ENCODE measurements at places on chromosomes 7 and 10.
A peak's percentile ranks its signal among the peaks of the same experiment; 100 is the strongest.

GRCh38 chr10:96495544-96495943 is 18.2 kb downstream of the TLL2 start:
- no peak for DNase-seq

DNA sequence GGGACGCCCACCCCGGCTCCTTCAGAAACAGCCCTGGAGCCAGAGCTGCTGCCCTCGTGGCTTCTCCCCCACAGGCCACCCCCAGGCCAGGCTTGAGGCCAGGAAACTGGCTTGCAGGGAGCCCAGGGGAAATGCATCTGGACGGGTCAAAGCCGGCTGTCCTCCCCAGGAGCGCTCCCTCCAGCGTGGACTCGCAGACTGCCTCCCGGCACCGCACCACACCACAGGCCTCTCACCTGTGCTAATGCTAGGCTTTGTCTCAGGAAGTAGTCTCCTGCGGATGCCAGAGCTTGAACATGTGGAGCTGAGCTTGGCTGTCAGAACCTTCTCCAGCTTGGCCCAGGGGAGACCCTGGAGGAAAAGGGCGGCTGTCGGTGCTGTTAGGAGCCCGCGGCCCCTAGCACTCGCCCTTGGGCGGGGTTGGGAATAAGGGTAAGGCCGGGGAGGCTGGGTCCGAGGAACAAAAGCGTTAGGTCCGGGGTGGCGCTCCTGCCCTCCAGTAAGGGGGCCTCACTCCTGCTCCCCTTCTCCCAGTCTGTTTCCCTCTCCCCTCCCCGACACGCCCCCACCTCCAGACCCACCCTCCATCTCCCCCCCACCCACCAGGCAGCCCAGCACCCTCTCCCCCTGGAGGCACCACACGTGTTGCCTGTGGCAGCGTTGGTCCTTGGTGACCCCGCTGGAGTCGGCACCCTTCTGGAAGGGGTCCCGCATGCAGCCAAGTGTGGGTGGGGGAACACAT is 21.6 kb upstream of the DRGX start:
- no peak for DNase-seq

DNA sequence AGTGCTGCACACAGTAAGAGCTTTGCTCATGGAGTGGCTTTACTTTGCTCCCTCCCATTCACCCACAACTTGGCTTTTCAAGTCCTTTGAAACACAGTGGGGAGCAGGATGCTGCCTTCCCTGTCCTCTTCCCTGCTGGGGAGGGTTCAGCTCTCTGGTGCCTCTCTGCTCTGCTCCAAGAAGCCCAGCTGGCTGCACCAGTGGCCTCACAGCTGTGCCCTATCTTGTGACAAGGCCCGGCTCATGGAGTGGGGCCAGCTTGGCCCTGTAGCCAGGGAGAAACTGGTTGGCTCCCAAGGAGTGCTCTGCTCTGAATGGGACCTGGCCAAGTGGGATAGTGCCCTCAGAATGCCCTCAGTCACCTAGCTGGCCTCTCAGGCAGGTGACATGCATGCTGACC is 212.3 kb upstream of the ZMIZ1 start:
- DNase-seq = no peak

GRCh38 chr10:48658243-48658974 is 26.3 kb upstream of the WDFY4 start:
- peak; percentile 12 for DNase-seq

DNA sequence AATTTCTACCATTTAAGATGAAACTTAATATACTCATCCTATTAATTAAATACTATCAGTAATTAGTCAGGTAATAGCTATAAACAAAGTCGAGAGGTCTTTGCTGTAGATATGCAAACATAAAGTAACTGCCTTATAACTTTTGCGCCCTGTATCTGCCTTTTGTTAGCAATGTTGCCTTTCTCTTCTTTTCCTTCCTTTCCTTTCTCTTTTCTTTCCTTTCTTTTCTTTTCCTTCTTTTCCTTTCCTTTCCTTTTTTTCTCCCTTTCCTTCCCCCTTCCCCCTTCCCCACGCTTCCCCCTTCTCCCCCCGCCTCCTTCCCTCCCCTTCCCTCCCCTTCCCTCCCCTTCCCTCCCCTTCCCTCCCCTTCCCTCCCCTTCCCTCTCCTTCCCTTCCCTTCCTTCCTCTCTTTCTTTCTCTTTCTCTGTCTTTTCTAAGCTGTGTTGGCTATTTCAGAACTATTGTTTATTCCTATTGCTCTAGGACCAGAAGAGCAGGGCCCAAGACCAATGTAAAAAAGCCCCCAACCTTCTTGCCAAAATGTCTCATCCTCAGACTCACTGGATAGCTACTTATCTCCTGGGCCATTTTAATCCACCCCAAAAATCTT is 65.3 kb upstream of the DKK1 start:
- DNase-seq = no peak

DNA sequence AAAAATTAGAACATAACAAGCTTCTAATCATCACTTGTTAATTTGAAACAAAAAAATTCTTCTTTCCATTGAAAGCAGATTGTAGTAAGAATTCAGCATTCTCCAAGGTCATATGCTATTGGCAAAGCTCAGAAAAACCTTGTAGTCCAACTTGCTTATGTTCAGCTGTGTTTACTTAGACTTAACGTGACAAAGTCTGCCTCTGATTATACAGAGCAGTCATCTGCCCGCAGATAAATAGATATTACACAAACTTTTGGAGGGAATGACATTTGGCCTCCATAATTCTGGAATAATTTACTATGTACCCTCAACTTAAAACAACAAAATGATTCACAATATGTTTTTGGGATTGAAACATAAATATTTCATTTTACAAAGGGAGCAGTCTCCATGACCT is 45.8 kb downstream of the MKX start:
- DNase-seq = no peak

- DNase-seq = no peak
Observed at GRCh38 chr10:61821153-61821552, 80.3 kb upstream of the ARID5B start.

GRCh38 chr10:113360870-113361269 is 192.0 kb upstream of the HABP2 start:
- DNase-seq = no peak

DNA sequence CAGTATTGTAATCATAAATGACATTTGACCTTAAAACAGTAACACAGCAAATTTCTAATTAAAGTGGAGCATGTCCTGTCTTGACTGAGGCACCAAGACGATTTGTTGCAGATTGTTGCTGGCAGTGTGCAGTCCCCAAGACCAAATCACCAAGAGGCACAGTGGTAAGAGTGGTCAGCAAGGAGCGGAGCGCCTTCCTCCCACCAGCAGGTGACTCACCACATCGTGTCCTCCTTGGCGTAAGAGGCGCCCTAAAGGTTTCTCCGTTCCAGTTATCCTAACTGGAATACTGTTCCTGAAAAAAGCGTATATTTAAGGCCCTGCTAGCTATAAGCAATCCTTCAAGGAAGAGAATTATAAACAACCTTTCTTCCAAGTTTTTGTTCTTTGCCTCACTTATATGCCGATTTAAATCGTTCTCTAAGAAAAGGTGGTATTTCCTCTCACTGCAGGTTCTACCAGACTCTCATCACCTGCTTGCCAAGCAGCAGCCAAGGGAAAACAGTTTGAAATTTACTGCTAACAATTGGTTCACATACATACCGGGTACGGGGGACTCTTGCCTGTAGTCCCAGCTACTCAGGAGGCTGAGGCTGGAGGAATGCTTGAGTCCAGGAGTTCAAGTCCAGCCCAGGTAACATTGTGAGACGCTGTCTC is 10.7 kb upstream of the REPIN1 start:
- DNase-seq = no peak

- no peak for DNase-seq
Observed at GRCh38 chr10:89303161-89303560, 1.3 kb downstream of the IFIT2 start.

GRCh38 chr10:59512951-59513350 is 150.6 kb upstream of the FAM13C start:
- DNase-seq = no peak

DNA sequence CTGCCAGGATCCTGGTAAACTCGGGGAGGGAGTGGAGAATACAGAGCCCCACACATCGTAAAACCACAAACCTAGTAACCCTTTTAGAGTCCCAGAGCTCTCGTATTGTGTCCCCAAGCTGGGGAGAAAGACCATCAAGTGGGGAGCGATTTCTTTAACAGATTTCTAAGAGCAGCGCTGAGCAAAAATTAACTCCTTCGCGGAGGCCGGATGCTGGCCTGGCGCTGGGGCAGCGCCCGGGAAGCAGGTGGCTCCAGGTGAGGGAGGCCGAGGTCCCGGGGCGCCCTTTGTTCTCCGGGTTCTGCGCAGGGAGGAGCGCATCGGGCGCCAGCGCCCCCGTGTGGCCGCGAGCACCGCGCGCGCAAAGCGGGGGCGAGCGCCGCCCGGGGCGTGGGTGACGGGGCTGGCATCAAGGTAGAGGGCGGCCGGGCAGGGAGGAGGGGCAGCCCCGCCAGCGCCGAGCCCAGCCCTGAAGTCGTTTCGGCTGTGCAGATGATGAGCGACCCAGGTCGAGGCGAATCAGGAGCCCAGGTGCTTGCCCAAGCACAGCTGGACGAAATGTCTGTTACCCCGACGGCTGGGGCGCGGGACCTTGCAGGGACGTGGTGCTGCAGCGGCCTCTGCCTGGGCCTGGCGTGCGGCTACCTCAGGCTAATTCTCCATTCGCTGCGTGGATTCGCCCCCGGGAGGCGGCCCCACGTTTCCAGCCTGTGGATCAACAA is 10.4 kb upstream of the FGFR2 start:
- peak; percentile 2 for DNase-seq

DNA sequence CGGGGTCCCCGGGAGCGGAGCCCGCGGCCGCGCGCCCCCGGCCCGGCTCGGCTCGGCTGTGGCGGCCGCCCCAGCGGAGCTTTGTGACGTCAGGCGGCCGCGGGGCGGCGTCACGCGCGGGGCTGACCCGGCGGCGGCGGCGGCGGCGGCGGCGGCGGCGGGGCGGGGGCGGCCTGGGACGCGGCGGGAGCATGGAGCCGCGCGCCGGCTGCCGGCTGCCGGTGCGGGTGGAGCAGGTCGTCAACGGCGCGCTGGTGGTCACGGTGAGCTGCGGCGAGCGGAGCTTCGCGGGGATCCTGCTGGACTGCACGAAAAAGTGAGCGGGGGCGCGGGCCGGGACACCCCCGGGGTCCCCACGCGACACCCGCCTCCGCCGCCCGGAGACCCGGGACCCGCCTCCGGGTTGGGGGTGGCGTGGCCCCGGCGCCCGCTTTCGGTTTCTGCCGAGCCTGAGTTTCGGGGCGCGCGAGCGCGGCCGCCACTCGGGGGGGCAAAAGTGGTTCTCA is at the start of gene PWWP2B:
Gene PWWP2B, plus strand, starts transcription at position 165 of the 506 bp plus-strand sequence. Its CDS starts 27 bp downstream, at position 192.
- DNase-seq = peak; percentile 47

GRCh38 chr10:105691811-105692210 is 1050.7 kb downstream of the SORCS3 start:
- DNase-seq = no peak

DNA sequence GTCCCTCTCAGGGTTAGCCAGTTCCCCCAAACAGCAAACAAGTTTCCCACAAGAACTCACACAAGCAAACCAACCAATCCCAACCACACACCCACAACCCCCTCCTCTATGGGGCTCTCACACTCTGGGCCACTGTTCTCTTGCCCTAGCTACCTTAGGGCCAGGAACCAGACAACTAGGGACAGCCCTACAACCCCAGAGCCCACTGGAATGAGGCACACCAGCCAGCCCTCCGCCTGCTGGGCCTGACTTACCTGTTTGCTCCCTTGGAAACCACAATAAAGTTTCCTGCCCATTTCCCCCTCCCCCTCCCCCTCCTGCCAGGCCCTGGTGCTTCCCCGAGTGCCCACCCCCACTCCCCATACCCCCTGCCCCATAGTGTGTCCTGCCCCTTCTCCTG is 132.6 kb downstream of the WDR11 start:
- no peak for DNase-seq

- DNase-seq = no peak
Observed at GRCh38 chr7:128161466-128162125, 79.5 kb upstream of the LEP start.

DNA sequence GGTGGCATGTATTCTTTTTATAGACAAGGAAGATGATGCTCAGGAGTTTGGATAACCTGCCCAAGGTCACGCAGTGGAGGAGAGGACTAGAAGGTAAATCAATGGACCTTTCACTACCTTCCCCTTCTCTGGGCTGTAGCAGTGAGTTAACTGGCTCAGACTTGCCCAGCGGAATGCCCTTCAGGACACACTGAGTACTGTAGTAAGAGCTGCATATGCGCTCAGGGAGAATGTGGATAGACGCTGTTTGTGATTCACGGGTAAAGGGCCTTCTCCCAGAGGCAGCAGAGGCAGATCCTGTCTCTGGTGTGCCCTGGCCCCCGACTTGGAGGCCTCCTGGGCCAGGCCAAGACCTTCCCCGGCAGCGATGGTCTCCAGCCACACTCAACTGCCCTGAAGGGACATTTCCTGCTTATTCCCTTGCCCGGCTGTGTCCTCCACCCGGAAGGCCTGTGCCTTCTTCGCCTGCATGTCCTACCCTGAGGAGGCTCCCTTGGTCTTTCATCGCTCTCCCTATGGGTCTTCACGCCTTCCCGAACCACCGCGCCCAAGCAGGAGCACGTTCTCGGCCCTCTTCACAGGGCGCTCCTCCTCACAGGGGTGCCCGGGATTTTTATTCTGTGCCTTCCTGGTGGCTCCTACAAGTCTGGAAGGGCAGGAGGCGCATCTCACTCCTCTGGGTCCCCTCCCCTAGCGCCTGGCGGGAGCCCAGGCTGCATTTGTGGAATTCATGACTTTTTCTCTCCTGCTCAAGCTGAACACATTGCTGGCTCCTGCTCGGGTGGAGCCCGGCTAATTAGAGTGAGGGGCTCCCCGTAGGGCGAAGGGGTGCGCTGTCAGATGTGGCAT is 1.8 kb upstream of the IKZF1 start:
- no peak for DNase-seq

DNA sequence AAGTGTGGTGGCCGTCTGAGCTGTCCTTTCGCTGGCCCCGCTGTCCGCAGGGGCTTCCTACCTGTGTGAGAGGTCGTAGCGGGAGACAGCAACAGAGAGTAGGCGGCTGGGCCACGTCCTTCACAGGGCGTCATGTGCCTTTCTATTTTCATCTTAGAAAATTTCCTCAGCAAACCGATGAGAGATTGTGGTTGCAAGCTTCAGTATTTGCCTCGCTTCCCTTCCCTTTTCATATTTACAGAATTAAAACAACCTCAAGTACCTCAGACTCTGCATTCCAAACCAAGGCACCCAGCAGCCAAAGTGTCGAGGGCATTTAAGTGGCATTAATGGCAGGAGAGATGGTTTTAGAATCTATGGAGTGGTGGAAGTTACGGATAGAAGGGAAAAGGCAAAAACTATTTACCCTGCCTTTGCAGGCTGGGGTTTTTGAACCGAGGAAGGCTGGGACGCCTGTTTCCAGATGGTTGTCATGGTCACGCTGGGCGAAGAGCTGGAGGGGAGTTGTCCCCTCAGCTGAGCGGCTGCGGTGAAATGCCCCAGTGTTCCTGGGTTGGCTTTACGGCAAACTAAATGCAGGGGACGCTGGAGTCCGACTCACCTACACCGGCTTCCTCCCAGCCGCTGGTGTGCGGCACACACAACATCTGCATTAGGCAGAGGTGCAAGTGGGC is 41.9 kb downstream of the WIPI2 start:
- DNase-seq = no peak

Measured in stimulated activated CD4-positive, alpha-beta T cell treated with anti-CD3 and anti-CD28 coated beads, TNF-alpha, amount 100 ng/mL, for 4 hours (primary cell).